ENCODE measurements at places on chromosomes 16 and 17.

DNA sequence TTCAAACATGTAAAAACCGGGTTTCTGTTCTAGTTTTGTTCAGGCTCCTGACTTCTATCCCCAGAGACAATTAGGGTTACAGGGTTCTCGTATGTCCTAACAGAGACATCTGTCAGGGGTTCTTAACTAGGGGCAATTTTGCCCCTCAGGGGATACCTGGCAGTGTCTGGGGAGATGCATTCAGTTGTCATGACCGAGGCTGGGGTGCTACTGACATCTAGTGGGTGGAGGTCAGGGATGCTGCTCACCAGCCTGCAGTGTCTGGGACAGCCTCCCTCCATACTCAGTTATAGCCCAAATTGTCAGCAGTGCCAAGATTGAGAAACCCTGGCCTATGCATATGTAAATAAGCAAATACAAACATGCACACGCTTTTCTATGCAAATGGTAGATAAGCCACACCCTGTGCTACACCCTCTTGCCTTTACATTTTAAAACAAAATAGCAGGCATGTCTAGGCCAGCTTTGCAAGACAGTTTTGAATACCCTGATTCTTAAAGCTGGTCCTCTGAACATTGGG, 37.4 kb downstream of the CLEC16A start:
- DNase-seq: no peak

DNA sequence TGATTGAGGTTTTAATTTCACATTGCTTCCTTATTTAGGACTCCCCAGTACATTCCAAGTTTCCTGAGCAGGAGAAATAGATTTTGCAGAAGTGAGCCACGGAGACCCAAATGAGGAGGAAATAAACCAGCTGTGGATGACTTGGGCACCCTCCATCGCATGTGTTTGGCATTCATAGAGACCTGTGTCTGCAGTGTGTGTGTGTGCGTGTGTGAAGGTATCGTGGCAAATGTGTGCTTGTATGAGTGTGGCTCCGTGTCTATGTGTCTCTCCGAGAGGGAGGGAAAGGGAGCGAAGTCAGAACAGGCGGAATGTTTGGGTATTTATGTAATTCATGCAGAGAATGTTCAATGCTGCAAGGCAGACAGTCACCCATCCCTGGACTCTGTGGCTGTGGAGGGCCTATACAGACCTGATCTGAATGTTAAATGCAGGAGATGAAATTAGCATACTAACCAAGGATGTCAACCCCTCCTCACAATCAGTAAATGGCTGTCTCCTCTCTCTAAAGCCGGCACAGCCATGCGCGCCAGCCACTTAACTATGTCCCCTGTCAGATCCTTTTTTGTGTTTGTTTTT, 186.0 kb upstream of the ZFHX3 start:
- no peak for DNase-seq

GRCh38 chr16:75061669-75062068, 54.9 kb downstream of the LDHD start:
- DNase-seq: no peak

DNA sequence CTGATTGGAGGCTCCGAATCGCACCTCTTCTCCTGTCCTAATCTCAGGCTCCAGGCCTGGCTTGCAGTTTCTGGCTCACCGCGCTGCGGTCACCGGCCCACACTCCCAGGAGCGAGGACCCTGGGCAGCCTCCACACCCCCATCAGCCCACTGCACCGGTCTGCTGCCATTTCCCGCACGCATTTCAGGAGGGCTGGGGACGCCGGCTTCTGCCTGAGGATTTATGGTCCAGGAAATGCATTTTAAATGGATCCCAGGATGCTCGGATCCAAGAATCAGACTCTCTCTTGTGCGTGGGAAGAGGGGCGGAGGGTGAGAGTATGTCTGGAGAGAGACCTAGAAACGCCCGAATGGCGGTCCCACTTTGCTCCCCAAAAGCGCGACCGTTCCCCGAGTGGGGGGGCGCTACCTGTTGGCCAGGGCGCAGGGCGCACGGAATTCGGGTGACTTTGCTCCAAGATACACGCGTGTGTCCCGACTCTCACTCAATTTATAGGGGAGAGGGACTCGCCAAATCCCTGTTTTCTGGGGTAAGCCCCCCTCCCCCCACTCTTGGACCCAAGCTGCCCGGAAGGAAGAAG, 817 bp upstream of the JPH3 start:
- no peak for DNase-seq

DNA sequence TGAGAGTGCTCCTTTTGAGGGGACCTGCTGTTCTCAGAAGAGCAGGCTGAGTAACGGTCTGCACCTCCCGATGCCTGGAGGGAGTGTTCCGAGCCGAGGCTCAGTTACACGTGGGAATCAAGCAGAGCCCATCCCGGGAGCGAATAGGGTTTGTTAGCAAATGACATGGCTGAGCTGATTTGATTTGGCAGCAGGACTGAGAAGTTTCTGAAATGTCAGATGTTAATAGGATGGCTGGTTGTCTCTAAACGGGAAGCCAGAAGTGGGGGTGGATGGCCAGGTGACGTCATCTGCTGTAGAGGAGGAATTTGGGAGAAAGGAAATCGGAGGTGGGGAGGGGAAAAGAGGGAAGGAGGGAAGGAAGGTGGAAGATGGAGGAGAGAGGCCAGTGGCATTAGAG, 128.0 kb downstream of the RAP1GAP2 start:
- DNase-seq: no peak
